Stimulated activated CD4-positive, alpha-beta T cell treated with anti-CD3 and anti-CD28 coated beads, TNF-alpha, amount 100 ng/mL, for 24 hours (primary cell): ENCODE measurements at places on chromosomes 16 and 17.

DNA sequence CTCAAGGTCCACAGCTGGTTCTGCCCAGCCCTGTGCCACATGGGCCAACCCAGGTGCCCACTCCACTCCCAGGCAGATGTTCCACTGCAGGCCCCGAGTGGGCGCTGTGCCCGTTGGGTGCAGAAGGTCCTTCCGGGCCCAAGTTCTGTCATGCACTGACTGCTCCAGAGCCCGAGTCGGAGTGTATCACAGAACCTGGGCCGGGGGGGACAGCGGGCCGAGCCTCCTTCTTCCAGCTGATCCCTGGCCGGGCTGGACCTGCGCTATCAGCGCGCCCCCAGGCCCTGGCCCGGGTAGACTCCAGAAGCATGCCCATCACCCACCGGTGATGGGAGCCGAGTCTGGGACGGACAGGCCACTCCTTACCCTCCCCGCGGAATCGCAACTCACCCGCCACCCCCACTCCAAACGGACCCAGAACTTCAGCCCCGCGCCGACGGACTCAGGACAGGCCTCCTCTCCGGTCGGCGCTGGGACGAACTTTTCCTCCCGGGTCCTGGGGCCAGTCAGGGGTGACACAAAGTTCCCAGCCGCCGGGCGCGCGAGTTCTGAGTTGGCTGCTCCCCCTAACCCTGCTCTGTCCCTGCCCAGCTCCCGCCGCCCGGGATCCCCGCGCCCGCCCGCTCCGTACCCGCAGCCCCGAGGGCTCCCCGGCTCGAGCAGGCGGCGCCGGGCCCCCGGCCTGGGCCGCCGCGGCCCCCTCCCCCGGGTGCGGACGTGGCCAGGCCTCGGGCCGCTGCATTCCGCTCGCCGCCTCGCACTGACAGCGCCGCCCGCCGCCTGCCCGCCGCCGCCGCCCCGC is at the start of gene COPZ2:
Gene COPZ2, minus strand, starts transcription at position 762 of the 802 bp plus-strand sequence. Its CDS starts 20 bp downstream, at position 742.
- peak; percentile 56 for DNase-seq

DNA sequence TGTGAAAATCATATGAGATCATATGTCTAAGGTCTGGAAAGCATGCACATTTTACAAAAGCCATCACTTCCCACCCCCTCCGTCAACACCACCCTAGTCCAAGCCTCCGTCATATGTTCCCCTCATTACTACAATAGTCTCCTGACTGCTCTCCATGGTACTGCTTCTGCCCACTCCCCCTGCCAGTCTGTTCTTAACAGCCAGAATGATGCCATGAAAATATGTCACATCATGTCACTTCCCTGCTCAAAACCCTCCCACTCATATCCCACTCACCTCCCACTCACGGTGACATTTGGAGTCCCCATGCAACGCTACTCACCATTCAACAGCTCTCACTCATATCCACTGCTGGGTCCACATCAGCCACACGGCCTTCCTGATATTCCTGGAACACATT is 432.3 kb downstream of the XYLT1 start:
- DNase-seq, result no peak

DNA sequence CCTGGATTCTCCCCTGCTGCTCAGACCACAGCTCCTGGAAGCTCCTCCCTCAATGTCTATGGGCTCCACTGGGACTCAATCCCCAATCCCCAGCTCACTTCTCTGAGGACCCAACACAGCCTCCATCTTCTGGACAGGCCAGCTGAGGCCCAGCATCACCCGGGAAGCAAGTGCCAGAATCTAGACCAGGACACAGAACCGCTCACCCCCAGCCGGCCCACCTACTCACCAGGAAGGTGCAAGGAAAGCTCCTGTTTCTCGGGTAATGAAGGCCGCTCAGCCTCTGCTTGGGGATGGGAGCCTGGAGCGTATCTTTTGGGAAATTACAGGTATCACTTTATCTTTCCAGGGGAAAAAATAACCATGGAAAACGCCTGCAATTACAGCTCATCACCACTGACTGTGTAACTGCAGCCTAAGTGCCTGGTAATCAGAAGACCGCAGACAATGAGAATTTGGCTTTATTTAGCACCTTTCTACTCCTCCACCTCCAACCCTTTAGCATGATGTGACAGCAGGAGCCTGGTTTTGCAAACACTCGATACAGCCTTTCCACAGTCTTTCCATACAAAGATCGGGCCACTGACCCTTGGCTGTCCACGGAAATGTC is 49.6 kb upstream of the RPL38 start:
- no peak for DNase-seq

DNA sequence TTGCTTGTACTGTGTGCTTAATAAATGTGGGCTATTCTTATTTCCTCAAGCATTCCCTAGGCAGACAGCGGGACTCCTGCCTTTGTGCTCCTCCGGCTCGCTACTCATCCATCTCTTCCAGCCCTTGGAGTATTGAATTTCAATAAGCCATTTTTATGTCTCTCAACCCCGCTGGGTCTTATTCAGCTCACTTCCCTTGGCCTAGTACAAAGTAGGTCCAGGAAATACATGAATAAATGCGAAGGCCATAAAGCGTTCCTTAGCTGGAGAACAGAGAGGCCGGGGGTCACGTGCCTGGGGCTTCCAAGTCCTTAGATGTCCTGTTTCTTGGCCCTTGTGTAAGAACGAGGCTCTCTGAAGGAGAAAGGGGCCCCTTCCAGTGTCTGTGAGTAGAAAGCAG is 236.7 kb upstream of the ASIC2 start:
- DNase-seq, result no peak

GRCh38 chr17:41383690-41384089 is 1.6 kb upstream of the KRT34 start:
- DNase-seq, result no peak

GRCh38 chr17:6940186-6940649 is 55.6 kb upstream of the ALOX12 start:
- DNase-seq, result no peak

DNA sequence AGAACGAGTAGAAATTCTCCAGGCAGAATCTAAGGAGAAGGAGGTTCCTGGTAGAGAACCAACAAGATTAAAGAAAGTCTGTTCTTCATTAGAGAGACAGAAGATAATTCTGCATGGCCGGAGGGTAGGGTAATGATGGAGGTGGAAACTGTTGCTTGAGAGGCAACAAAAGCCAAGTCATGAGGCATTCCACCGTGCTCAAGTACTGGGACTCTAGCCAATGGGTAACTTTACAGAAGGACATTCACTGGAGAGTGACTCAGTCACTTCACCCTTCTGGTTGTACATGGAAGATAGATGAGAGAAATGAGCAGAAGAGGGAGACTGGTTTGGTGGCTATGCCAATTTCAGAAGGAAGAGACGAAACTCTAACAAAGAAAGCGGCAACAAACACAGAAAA is 53.6 kb upstream of the ANKFN1 start:
- no peak for DNase-seq

- peak; percentile 25 for DNase-seq
Observed at GRCh38 chr17:3964203-3965117, at the start of gene ATP2A3. ATP2A3 (minus strand) TSS chr17:3964437; CDS start chr17:3964291, 146 bp downstream.

DNA sequence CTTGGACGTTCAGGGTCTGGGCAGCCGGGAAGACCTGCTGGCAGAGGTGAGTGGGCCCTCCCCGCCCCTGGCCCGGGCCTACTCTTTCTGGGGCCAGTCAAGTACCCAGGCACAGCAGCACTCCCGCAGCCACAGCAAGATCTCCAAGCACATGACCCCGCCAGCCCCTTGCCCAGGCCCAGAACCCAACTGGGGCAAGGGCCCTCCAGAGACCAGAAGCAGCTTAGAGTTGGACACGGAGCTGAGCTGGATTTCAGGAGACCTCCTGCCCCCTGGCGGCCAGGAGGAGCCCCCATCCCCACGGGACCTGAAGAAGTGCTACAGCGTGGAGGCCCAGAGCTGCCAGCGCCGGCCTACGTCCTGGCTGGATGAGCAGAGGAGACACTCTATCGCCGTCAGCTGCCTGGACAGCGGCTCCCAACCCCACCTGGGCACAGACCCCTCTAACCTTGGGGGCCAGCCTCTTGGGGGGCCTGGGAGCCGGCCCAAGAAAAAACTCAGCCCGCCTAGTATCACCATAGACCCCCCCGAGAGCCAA is 8.6 kb upstream of the ABCC3 start:
- peak; percentile 70 for DNase-seq
